ENCODE measurements at places on chromosomes 13 and 19.
A peak's percentile ranks its signal among the peaks of the same experiment; 100 is the strongest.

- DNase-seq = no peak
These were observed 7.0 kb downstream of the ARMC6 start for GRCh38 chr19:19040417-19040816.

GRCh38 chr19:43781630-43782310, 997 bp upstream of the KCNN4 start:
- no peak for DNase-seq

GRCh38 chr13:35906636-35907035, 224.5 kb downstream of the DCLK1 start:
- DNase-seq = no peak

DNA sequence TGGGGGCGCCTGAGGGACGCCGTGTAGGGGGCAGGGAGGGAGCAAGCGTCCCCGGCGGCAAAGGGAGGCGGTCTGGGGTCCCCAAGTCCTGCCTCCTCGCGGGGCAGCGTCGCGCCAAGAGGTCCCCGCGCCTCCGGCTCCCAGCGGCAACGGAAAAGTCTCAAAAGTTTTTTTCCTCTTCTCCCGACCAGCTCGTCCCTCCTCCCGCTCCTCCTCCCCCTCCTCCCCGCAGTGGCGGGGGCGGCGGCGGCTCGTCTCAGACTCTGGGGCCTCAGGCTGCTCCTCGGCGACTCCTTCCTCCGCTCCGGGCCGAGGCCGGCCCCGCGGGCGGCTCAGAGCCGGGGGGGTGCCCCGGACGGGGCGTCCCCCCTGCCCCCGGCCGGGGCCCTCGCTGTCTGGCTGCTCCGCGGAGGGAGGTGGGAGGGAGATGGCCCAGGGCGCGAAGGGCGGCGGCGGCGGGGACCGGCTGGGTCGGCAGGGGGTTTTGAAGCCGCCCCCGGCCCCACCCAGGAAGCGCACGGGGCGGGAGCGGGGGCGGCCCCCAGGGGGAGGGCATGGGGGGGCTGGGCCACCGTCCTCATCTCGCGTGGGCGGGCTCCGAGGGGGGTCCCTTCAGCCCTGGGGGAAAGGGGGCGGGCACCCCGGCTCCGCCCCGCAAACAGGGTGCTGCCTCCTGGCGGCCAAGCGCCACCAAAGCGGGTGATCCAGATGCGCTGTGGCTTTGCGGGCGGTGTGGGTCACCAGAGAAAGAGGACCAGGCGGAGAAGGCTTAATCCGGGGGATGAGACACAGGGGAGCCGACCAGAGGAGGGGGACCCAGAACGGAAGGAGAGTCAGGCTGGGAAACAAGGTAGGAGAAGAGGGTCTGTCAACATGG, at the start of gene TGFB1:
Gene TGFB1 (minus strand): TSS at position 457 of the 877 bp plus-strand sequence. CDS start 878 bp downstream, outside the sequence.
- DNase-seq = peak; percentile 93

- no peak for DNase-seq
These were observed 529.3 kb downstream of the IRS2 start for GRCh38 chr13:109256866-109257760.

- peak; percentile 39 for DNase-seq
These were observed 11.2 kb upstream of the KLK4 start for GRCh38 chr19:50922317-50922853.

DNA sequence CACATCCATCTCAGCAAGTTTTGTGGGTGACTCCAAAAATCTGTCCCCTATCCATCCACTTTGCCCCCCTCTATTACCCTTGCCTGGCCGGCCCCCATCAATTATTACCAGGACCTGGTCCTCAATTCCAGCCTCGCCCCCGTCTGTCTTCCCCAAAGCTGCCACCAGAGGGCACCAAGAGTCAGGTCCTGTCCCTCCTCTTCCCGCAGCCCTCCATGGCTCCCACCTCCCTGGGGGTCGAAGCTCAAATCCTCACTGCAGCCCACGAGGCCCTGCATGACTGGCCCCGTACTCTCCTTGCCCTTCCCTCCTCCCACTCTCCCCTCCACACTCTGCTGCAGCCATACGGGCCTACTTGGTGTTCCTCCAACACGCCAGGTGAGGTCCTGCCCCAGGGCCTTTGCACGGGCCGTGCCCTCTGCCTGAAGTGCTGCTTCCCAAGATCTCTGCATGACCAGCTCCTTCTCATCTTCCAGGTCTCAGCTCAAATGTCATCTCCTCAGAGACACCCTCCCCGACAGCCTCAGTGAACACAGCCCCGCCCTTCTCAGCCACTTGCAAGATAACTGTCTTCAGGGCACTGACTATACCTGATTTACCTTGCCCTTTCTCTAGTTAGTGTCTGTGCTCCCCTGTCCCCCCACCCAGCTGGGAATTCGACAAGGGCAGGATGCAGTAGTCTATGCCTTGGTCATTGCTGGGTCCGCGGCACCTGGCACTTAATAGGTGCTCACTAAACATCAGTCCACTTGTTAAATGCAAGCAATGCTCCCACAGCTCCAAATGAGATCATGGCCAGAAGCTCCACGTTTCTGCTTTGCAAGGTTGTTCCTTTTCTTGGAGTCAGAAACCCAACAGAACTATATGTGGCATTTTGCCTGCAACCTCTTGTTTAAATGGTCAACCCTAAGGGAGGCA, 16.8 kb upstream of the SEMA6B start:
- DNase-seq = peak; percentile 56

- DNase-seq = no peak
These were observed 122.4 kb downstream of the TRPC4 start for GRCh38 chr13:37747071-37747612.

GRCh38 chr13:114065141-114065925, 67.1 kb downstream of the RASA3 start:
- peak; percentile 70 for DNase-seq

GRCh38 chr13:94765814-94766213, 53.5 kb upstream of the SOX21 start:
- no peak for DNase-seq

GRCh38 chr13:51425410-51426042, 27.3 kb downstream of the INTS6 start:
- DNase-seq = no peak

GRCh38 chr19:46491975-46492682, 3.5 kb downstream of the PNMA8B start:
- no peak for DNase-seq

DNA sequence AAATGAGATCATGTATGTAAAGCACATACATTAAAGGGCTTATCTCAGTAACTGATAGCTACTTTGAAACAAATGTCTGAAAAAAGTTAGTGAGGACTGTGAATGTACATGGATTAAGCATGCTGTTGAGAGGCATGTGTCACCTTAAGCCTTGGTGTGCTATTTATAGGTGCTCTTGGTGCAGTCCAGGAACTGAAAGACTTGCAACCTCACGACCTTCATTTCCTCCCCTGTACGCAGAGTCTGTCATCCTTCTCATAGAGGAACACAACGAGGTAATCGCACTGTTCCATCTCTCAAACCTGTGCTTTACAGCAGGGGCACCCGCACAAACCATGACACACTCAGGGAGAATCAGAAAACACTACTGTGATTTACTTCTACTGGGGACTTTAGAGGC, 65.6 kb downstream of the UFM1 start:
- no peak for DNase-seq

DNA sequence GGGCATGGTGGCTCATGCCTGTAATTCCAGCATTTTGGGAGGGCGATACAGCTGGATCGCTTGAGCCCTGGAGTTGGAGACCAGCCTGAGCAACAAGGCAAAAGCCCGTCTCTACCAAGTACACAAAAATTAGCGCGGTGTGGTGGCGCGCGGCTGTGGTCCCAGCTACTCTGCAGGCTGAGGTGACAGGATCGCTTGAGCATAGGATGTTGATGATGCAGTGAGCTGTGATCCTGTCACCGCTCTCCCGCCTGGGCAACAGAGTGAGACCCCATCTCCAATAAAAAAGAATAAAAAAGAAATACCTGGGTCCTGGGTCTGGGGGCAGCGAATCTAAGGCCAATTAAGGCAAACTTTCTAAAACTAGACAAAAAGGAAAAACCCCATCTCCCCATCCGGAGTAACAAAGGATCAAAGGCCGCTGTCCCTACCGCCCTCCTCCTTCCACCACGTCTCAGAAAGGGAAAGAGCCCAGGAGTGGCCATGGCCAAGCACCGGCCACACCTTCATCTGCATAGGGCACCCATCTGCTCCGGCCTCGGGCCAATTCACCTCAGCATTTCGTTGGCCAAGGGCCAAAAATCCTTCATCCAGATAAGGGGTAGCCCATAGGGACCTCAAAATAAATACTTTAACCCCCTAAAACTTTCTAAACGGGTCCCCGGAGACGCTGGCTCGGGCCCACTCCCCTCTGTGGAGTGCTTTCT, 851 bp downstream of the ZNF320 start:
- DNase-seq = no peak

GRCh38 chr13:112943309-112944125, 25.5 kb upstream of the MCF2L start:
- DNase-seq = no peak

DNA sequence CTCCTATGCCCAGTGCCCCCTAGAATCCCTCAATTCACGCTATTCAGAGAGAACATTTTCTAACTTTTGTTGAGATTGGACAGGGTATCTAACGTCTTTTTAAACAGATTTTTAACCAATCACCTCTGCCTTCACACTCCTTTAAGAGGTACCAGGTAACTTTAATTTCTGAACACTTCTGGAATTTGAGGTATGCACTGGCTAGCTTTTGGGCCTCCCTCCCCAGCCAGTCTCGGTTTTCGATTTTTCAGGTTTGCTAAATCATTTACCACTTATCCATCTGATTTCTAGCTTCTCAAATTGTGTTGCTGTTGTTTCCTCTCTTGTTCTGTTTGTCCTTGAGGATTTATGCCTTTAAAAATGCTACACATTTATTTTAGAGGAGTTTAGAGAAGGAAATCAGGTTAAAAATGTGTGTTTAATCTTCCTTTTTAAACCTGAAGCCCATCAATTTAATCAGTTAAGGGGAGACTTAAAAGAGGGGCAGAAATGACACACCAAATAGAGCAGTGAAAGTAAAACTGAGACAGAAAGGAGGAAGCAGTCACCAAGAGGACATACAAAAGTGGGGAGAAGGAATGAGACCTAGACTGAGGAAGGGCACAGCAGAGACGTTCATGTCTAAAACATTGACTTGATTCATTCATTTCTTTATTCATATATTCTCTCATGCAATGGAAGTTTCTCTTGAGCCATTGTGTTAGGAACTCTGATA, 139.6 kb upstream of the HTR2A start:
- DNase-seq = no peak

GRCh38 chr19:39705578-39706188, 1.4 kb downstream of the LGALS14 start:
- no peak for DNase-seq
